ENCODE measurements at places on chromosomes 5 and 9.

- DNase-seq, result no peak
These were observed 80.2 kb downstream of the SREK1 start for GRCh38 chr5:66224274-66224673.

DNA sequence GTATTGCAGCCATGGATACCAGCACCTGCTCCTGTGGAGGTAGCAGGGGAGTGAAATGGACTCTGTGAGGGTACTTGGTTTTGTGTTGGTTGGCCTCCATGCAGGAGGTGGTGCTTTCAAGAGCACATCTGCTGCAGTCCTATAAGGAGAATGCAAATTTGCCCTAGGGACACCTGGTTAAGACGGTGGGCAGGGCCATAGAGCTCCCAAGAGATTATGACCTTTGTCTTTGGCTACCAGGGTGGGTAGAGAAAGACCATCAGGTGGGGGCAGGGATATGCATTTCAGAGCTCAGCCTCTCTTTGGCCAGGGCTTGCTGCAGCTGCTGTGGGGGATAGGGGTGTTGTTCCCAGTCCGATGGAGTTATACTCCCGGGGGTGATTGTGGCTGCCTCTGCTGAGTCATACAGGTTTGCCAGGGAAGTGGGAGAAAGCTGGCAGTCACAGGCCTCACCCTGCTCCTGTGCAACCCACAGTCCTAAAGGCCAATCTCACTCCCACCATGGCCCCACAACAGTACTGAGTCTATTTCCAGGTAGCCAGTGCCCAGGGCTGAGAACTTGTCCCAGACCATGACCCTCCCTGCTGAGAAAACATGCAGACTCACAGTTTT is 14.0 kb upstream of the PDLIM4 start:
- DNase-seq, result no peak

DNA sequence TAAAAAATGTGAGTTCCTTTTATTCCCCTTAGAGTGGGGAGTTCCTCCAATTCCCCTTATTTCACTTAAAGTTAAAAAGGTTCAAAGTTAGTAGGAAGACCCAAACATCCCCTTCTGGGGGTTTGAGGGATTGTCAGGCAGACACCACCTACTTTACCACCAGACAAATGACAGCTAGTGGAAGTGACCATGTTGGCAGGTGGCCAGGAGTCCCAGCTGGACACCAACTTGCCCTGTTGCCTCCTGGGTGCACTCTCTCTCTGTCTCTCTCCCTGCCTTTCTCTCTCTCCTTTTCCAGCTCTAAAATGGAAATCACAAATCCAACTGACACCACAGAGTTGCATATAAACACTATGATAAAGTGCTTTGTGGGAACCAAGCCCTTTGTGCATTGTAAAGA is 307.7 kb upstream of the TLE4 start:
- DNase-seq, result no peak

- peak; percentile 17 for DNase-seq
These were observed 58.3 kb downstream of the FGF1 start for GRCh38 chr5:142627383-142628217.

DNA sequence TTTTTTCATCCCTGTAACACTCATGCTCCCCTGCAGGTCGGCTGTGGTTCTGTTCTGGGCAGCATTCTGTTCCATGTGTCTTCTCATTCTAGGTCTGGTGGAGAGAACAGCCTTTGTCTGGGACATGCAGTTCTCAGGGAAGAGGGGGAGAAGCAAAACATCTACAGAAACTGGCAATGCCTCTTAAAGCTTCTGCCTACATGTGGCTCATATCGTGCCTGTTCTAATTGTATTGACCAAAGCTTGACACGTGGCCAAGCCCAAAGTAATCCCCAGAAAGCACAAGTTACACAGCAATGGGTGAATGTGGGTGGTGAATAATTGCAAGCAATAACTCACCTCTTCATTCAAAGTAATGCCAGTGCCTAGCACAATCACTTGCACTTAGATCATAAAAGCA is 218.2 kb upstream of the IL12B start:
- DNase-seq, result no peak

- no peak for DNase-seq
These were observed 675 bp upstream of the SPAAR start for GRCh38 chr9:35908504-35909125.

GRCh38 chr9:83681490-83681889 is 26.3 kb downstream of the UBQLN1 start:
- DNase-seq, result no peak

DNA sequence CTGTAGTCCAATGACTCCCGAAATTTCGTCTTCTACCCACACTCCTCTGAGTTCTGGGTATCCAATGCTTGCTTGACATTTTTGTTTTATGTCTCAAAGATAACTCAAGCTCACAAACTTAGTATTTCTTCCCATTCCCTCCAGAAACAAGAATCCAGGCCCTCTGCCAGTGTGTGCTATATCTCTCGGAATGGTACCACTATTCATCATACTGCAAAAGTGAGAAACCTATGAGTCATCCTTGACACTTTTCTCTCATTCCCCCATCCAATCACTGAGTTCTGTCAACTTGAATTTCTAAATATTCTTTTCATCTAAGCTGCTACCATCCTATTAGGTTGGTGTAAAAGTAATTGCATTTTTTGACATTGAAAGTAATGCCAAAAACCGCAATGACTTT is 9.8 kb downstream of the SLC12A2 start:
- DNase-seq, result no peak

Measured in NCI-H510A (cell line).